ENCODE measurements at places on chromosomes 7 and 10.

DNA sequence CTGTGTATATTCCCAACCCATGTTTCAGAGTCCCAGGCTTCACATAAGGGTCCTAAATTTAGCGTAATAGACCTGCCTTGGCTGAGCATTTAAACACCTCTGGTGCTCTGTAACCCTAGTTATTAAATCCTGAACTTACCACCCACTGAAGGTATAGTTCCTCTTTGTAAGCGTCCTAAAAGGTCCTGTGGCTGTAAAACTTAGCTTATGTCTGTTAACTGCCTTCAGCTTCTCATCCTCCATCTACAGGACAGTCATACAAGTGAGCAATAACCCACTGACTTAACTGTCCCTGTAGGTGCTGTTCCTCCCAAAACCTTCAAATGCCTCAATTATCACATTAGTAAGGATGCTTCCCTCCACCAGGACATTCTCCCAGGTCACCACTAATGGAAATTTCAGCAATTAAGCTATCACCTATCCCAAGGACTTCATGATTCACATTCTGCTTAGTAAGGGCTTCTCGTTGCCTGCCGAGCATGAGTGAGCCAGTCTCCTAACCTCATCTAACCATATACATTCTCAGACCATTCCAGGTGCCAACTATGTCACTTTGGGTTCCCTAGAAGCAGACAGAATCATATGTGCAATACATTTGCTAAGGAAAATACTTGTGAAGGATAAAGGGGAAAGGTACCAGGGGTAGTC lies 55.8 kb downstream of the CASD1 start:
- no peaks in the 10 kb centered on the region for H3K27me3 ChIP-seq
- H3K27ac ChIP-seq, result no peak overlapping the region
- no peaks in the 10 kb centered on the region for H3K4me1 ChIP-seq
- no peak overlapping the region for H3K4me3 ChIP-seq
- H3K36me3 ChIP-seq, result no peaks in the 10 kb centered on the region
- no peak for DNase-seq

- no peak overlapping the region for H3K27ac ChIP-seq
- no peaks in the 10 kb centered on the region for H3K4me1 ChIP-seq
- H3K36me3 ChIP-seq, result no peaks in the 10 kb centered on the region
- H3K4me3 ChIP-seq, result no peak overlapping the region
Measured at GRCh38 chr10:65602182-65602865, 1323.5 kb upstream of the LRRTM3 start.

GRCh38 chr10:94299417-94299816 lies 63.3 kb downstream of the NOC3L start:
- DNase-seq, result no peak
- no peaks in the 10 kb centered on the region for H3K36me3 ChIP-seq
- H3K4me1 ChIP-seq, result no peaks in the 10 kb centered on the region
- H3K27me3 ChIP-seq, result no peaks in the 10 kb centered on the region
- H3K4me3 ChIP-seq, result no peak overlapping the region

DNA sequence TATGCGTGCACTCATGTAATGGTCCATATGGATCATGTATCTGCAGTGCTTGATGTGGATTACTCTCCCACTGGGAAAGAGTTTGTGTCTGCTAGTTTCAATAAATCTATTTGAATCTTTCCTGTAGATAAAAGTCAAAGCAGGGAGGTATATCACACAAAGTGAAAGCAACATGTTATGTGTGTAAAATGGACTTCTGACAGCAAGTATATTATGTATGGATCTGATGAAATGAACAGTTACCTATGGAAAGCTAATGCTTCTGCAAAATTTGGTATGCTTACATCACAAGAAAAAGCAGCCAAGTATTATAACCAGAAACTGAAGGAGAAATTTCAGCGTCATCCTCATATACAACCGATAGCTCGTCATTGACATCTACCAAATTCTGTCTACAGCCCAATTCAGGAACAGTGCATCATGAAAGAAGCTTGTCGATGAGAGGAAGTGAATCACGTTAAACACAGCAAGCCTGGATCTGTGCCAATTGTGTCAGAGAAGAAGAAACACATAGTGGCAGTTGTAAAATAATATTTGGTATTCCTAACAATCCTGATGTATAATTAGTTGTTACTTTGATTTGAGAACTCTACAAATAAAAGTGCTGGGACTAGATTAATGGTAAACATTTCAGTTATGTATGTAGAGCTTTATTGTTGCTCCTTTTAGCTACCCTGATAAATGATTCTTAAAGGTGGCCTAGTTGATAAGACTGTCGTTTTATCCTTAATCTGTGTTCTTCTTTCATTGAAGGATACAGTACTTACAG lies 14.2 kb upstream of the SYPL1 start:
- no peak overlapping the region for H3K4me3 ChIP-seq
- no peak for DNase-seq
- H3K27ac ChIP-seq, result no peak overlapping the region
- H3K4me1 ChIP-seq, result no peaks in the 10 kb centered on the region
- H3K27me3 ChIP-seq, result no peaks in the 10 kb centered on the region
- no peaks in the 10 kb centered on the region for H3K36me3 ChIP-seq

GRCh38 chr10:97075961-97076525 lies 109.7 kb downstream of the SLIT1 start:
- no peaks in the 10 kb centered on the region for H3K27me3 ChIP-seq
- DNase-seq, result no peak
- H3K4me1 ChIP-seq, result no peaks in the 10 kb centered on the region
- no peaks in the 10 kb centered on the region for H3K36me3 ChIP-seq
- H3K4me3 ChIP-seq, result no peak overlapping the region

- H3K4me3 ChIP-seq, result no peak overlapping the region
- no peaks in the 10 kb centered on the region for H3K36me3 ChIP-seq
- peak; percentile 60 for DNase-seq
- no peak overlapping the region for H3K27ac ChIP-seq
Measured at GRCh38 chr7:22488643-22489462, 11.1 kb downstream of the STEAP1B start.

DNA sequence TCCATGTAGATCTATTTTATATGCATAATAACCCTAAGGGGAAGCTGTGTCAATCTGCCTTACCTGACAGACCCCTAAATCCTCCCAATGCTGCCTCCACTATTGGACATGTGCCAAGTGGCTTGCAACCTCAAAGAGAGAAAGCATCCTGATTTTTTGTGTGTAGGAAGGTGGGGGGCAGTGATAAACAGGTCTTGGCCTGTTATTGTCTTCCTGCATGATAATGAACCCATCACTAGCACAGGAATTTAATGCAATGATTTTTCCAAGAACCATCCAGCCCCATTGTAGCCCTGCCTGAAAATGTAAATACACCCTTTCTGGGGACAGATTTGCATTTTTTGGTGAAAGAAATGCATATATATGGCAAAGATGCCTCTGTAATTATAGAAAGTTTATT lies 850.2 kb downstream of the LRMDA start:
- no peaks in the 10 kb centered on the region for H3K27me3 ChIP-seq
- no peak overlapping the region for H3K27ac ChIP-seq
- no peak for DNase-seq
- H3K4me3 ChIP-seq, result no peak overlapping the region
- H3K4me1 ChIP-seq, result no peaks in the 10 kb centered on the region
- H3K36me3 ChIP-seq, result no peaks in the 10 kb centered on the region

DNA sequence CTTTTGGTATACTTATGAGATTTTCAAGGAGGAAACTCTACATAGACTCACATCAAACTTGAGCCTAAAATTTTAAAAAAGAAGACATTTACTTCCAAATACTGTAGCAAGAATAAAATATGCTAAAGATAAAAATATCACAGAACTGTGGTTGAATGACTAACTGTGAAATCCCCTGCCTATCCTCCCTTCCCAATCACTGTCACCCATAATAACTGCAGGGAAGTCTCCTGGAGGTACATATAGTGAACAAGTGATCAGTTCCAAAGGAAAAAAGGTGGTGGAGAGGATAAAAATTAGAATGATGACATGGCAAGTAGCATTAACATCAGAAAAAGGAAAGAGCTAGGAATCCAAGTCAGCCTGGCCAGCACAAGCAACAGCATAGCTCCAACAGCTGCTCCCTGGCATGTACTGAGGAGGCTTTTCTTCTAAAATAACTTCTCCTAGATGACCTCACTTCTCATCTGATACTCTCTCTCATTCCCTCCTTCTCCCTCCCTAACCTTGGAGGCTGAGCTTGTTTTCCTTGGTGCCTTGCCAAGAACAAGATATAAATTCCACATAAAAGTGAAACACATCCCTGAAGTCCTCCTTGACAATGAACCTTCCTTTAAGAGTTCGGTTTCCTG lies 124.0 kb downstream of the IQUB start:
- no peaks in the 10 kb centered on the region for H3K4me1 ChIP-seq
- no peaks in the 10 kb centered on the region for H3K27me3 ChIP-seq
- H3K27ac ChIP-seq, result no peak overlapping the region
- no peak overlapping the region for H3K4me3 ChIP-seq
- no peaks in the 10 kb centered on the region for H3K36me3 ChIP-seq
- DNase-seq, result no peak

DNA sequence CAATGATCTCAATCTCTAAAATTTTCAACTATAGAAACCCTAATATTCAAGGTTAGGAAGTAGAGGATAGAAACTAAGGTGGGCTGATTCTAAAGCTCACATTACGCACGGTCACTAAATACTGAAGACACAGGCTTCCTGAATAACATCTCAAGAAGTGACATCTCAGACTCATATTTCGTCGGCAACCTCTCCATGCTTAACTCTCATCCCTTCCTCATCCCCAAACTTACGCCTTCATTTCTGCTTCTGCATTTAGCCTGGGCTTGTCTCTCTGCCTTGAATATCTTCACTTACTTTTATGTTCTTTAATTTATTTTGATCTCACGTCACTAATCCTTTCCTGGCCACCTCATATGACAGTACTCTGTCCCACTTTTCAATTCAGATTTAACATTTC lies 9.2 kb downstream of the PGAM1 start:
- no peaks in the 10 kb centered on the region for H3K27me3 ChIP-seq
- DNase-seq, result no peak
- peaks cover 8% of the 10 kb centered on the region for H3K36me3 ChIP-seq
- no peak overlapping the region for H3K4me3 ChIP-seq
- H3K4me1 ChIP-seq, result no peaks in the 10 kb centered on the region
- no peak overlapping the region for H3K27ac ChIP-seq

DNA sequence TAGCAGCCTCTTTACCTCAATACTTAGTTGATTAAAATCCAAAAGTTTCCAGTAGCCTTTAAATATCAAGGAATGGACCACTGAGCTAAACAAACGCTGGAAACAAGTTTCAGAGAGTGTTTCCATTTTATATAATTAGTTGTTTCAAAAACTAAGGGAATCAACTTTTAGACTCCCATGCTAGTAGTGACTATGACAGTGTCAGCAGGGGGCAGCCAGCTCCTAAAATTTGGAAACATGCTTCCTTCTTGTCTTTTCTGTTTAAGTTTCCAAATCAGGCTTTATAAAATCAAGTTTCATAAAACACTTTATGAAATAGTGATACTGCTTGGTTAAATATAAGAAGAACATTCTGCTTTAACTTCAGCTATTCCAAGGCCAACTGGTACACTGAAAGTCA lies 138.2 kb upstream of the TMEM229A start:
- no peaks in the 10 kb centered on the region for H3K4me1 ChIP-seq
- H3K4me3 ChIP-seq, result no peak overlapping the region
- H3K27me3 ChIP-seq, result no peaks in the 10 kb centered on the region
- no peak overlapping the region for H3K27ac ChIP-seq
- no peaks in the 10 kb centered on the region for H3K36me3 ChIP-seq

DNA sequence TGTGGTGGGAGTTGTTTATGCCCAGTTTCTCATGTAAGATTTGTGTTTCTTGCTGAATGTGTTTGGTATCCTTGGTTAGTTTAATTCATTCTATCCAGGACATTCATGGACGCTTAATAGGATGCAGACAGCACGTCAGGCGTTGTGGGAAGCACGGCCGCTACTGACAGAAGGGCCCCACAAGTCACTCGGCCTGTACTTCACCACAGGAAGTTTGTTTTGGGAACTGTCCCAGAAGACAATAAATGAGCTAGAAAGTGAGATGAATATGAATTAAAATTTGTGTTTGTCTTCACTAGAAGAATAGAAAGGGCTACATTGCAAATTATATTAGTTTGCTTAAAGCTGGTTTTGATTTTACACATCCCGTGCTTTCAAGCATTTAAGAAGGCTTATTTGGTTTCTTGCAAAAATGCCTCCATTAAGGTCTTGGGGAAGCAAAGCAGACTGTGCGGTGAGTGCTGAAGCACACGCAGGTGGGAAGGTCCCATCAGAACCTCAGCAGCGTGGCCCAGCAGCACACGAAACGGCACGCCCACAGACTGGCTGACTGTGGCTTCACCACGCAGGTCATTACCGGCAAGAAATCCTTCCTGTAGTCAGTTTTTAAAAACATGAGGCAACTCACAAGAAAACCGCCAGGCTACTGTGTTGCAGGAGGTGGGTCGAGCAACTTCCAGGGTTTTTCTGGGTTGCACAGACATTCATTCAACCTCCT lies 74.1 kb downstream of the VIPR2 start:
- DNase-seq, result no peak
- no peak overlapping the region for H3K4me3 ChIP-seq
- no peaks in the 10 kb centered on the region for H3K4me1 ChIP-seq
- H3K27me3 ChIP-seq, result no peaks in the 10 kb centered on the region
- H3K36me3 ChIP-seq, result no peaks in the 10 kb centered on the region

- H3K4me3 ChIP-seq, result peak overlapping the region; percentile 93
- H3K36me3 ChIP-seq, result no peaks in the 10 kb centered on the region
- no peaks in the 10 kb centered on the region for H3K4me1 ChIP-seq
- peak overlapping the region; percentile 19 for H3K27ac ChIP-seq
- no peak for DNase-seq
- H3K27me3 ChIP-seq, result no peaks in the 10 kb centered on the region
Measured at GRCh38 chr7:101816595-101817470, 593 bp upstream of the CUX1 start.

GRCh38 chr10:122839505-122839904 lies 6.2 kb downstream of the CUZD1 start:
- DNase-seq, result no peak
- no peaks in the 10 kb centered on the region for H3K36me3 ChIP-seq
- no peak overlapping the region for H3K4me3 ChIP-seq
- H3K27ac ChIP-seq, result no peak overlapping the region

DNA sequence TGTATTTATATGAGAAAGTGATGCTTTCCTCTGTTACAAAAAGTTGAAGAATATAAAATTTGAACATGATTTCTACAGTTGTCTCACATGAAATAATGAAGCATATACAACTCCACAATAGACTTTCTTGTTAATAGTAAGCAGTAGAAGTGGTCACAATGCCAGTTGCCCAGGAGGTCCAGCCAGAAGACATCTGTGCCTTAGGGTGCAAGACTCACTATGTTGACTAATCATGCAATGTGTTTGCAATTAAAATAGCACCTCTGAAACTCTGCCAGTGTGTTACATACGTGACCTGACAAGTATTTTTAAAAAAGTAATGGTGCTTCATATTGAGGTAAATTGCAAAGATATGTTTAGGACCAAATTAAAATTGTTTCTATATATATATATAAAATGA lies 547.2 kb downstream of the ETV1 start:
- H3K27ac ChIP-seq, result no peak overlapping the region
- DNase-seq, result no peak
- H3K36me3 ChIP-seq, result no peaks in the 10 kb centered on the region
- H3K4me1 ChIP-seq, result no peaks in the 10 kb centered on the region
- H3K27me3 ChIP-seq, result no peaks in the 10 kb centered on the region

- no peaks in the 10 kb centered on the region for H3K27me3 ChIP-seq
- H3K4me3 ChIP-seq, result no peak overlapping the region
- H3K4me1 ChIP-seq, result no peaks in the 10 kb centered on the region
- no peak overlapping the region for H3K27ac ChIP-seq
- DNase-seq, result no peak
Measured at GRCh38 chr10:21888959-21889358, 114.6 kb downstream of the DNAJC1 start.

All from breast epithelium (tissue), 4 donors.